NCI-H187 (cell line): ENCODE measurements at places on chromosomes 13 and 19.

DNA sequence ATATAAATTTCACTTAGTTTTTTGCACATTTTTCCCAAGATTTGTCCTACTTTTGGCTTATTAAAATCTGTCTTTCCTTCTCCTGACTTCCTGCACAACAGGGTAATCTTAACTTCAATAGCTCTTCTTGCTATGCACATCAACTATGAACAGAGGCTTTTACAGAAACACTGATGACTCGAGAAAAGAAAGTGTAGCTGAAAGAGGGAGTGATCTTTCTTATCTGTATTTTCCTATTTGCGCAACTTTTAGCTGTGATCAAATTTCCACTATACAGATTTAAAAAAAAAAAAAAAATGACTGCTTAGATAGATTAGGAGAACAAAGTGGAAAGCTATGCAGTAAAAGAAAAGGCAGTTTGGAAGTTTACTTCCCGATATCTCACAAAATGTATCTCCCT, 406.9 kb downstream of the LIG4 start:
- DNase-seq, result no peak

- no peak for DNase-seq
Observed at GRCh38 chr19:50022823-50023222, 2.3 kb downstream of the VRK3 start.

DNA sequence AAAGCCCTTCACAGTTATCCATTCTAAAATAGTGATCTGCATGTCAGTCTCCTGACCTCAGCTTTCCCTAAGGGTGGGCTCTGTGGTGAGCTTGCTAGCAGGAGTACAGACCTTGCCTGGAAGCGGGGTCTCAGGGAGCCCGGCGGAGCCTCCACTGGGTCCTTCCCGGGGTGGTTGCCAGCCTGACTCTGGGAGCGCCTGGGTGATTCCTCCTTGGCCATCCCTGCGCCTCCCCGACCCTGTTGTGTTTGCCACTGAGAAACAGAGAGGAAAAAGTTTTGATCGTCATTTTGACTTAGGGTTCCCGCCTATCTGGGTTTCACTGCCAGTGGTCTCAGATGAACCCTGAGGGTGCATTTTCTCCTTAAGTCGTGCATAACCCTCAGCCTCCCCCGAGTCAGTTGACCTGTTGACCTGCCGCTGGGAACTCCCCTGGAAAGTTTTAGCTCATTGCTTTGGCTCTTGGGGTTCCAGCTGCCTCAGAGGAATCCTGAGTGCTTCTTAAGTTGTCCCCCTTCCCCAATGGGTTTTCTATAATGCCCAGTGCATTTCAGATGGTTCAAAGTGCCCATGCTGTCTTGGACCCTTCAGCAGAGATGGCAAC, 117.8 kb downstream of the RAB20 start:
- no peak for DNase-seq

- no peak for DNase-seq
Observed at GRCh38 chr19:17020385-17020784, 6.2 kb downstream of the CPAMD8 start.

DNA sequence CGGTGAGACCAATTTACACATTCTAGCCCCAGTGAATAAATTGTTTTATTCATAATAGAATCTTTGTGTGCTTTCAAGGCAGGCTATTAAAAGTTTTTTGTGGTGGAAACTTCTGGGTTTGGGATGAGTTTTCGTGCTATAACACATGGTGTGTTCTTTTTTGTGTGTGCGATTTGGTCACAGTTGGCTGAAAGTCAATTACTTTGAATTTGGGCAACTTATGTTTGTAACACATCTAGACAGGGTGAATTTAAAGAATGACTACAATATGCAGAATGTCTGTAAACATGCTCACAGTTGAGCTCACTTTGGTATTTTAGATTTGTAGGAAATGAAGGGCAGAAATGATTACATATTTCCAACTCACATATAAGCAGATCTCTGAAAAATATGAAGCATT, 307.1 kb downstream of the OXGR1 start:
- DNase-seq, result no peak

- DNase-seq, result no peak
Observed at GRCh38 chr13:51457086-51457815, 4.4 kb upstream of the INTS6 start.

DNA sequence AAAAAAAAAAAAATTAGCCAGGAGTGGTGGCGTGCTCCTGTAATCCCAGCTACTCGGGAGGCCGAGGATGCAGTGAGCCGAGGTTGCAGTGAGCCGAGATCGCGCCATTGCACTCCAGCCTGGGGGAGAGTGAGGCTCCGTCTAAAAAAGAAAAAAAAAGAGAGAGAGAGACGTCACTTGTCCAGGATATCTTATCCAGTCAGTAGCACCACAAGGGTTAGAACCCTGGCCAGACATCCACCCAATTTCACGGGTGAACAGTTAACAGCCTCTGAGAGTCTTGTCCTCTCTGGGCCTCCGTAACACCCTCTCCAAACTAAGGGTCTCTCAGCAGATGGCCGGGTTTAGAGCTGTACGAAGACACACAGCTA, 917 bp upstream of the CLPTM1 start:
- no peak for DNase-seq

DNA sequence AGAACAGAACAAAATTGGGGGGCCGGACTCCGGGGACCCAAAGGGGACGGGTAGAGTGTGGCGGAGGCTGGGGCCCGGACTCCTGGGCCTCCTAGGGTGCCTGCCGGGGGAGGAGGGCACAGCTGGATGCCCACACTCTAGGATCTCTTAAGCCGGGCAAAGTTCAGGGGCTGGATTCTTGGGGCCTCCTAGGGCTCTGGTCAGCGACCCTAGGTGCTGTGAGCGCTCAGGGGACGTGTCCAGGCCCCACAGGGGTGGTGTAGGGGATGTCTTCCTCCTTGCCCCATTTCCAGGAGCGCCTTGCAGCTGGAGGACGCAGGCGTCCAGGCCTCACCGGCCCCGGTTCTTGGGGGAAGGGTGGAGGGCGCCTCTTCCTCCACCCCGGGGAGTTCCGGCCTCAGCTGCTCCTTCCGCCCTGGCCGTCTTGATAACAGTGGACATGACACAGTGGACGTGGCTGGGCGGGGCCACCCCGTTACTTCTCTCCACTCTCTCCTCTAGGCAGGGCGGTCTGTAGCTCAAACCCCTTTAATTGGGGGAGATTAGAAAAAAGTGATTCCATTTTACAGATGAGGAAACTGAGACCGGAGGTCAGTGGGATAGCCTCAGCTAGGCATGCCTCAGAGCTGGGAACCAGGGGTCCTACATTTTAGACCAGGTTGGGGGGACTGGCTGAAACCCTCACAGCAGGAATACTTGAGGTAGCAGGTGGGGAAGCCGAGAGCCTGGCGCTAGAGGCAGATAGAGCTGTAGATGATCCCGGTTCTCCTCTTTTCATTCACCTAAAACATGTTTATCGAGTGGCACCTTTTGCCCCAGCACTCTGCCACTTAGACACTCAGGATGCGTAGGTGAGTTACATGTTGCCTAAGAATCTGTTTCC, 705 bp downstream of the STXBP2 start:
- DNase-seq, result no peak

DNA sequence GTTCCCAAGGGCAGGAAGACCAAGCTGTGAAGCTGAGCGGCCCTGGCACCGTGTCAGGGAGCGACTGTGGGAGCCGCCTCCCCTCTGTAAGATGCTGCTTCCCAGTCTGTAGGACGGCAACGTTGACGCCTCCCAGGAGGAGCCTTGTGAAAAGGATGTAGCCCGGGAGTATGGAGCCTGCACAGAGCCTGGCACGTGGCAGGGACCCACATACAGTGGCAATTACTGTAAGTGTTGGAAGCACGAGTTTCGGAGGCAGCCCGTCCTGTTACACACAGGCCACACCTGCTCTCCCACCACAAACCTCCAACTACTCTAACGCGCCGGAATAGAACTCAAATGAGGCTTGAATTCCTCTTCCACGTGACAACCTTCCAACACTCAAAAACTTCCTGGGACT, 6.6 kb downstream of the RAB20 start:
- no peak for DNase-seq

GRCh38 chr19:17893766-17894165, 22.0 kb downstream of the SLC5A5 start:
- DNase-seq, result no peak

- no peak for DNase-seq
Observed at GRCh38 chr19:47663911-47664771, 49.1 kb upstream of the EHD2 start.

DNA sequence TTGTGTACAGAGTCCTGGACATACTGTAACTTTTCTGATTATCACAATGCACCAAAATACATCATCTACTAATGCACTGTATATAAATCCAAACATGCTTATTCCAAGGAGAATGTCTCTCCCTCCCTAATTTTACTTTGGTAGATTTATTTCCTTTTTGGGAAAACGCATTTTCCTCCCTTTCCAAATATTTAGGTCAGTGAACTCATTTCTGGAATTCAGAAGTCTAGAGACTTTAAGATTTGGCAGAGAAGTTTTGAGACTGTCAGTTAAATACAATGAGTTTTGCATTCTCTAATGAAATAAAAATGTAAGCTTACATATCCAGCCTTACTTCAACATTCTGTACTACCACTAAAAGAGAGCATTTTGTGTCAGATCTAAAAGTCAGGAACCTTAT, 165.8 kb upstream of the EDNRB start:
- DNase-seq, result no peak

- DNase-seq, result peak; percentile 4
Observed at GRCh38 chr13:29849731-29850212, 645 bp downstream of the UBL3 start.

GRCh38 chr19:55635334-55635717, 5.5 kb upstream of the ZNF580 start:
- DNase-seq, result no peak

DNA sequence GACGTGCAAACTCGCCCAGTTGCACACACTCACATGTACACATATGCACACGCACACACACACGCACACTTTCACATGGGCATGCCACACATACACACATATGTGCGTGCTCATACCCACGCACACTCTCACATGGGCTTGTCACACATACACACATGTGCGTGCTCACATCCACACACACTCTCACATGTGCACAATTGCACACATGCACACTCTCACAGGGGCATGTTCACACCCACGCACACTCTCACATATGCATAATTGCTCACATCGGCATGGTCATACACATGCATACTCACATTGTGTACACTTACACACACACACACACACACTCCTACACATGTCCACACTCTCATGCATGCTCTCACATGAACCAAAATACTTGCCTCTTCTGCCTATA, 32.8 kb upstream of the PEPD start:
- no peak for DNase-seq

GRCh38 chr13:48429886-48430285, 17.0 kb upstream of the LPAR6 start:
- DNase-seq, result no peak

GRCh38 chr13:100544866-100545683, 43.5 kb downstream of the GGACT start:
- no peak for DNase-seq

GRCh38 chr13:30895773-30896172, 10.3 kb upstream of the MEDAG start:
- no peak for DNase-seq

DNA sequence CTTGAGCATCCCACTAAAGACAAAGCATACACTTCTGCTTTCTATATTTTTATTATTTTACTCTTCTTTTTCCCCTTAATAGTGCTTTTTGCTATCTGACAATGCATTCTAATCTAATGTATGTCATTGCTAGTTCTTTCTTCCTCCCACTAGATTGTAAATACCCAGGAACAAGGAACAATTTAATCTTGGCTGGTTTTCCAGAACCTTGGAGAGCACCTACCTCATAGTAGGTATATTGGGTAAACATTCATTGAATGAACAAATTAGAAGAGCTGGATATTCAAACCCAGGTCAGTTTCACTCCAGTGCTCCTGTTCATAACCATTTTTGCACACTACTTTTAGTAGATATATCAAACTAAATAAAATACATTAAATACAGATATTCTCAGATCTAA, 1617.6 kb upstream of the SLC10A2 start:
- no peak for DNase-seq

DNA sequence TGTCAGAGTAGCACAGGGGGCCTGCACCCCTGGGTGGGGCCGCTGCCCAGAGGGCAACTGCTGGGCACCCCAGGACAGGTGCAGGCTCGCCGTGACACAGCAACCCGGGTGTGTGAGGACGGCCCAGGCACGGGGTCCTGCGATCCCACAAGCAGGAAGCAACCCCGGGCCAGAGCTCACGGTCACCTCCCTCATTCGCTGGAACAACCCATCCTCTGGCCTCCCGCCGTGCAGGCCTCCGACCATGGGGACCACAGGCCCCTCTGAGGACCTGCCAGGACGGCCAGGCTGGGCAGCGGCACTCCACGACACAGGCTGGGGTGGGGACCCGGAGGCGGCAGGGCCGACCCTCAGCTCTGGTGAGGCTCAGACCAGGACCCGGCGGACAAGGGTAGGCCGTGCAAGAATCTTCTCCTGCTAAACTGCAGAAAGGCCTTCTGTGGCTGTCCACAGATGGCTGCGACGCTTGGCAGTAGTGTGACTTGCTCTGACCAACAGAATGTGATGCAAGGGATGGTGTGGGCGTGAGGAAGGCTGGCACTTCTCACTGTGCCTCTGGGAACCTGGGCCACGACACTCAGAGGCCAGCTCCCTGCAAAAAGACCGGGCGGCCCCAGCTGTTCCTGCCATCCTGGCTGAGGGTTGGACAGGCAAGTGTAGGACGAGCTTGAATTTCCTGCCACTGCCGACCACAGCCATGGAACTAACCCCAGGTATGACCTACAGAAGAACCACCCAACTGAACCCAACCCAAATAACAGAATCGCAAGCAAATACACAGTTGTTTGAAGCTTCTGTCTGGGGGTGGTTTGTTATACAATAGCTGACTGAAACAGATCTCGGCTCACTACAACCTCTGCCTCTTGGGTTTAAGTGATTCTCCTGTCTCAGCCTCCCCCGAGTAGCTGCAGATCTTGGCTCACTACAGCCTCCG, 26.5 kb downstream of the PIP5K1C start:
- no peak for DNase-seq

- peak; percentile 84 for DNase-seq
Observed at GRCh38 chr19:57769345-57770131, at the start of gene ZNF586. Gene ZNF586, plus strand, starts transcription at chr19:57769676. Its CDS starts 167 bp downstream, at chr19:57769843.

DNA sequence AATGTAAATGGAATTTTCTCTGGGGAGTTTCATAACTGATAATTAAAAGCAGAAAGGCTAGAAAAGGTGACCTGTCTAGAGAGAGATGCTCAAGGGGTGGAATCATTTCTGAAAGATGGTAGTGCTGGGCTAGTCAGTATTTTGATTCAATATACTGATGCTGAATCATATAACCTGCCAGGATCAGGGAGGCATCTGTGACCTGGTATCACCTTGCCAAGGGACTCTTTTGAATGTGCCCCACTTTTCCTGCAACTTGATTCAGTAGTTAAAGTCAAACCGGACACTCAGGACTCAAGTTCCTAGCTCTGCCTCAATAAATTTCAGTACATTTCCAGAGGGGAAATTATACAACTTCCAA, 15.8 kb downstream of the LCP1 start:
- DNase-seq, result no peak
